ENCODE measurements at places on chromosomes 1 and 21.

DNA sequence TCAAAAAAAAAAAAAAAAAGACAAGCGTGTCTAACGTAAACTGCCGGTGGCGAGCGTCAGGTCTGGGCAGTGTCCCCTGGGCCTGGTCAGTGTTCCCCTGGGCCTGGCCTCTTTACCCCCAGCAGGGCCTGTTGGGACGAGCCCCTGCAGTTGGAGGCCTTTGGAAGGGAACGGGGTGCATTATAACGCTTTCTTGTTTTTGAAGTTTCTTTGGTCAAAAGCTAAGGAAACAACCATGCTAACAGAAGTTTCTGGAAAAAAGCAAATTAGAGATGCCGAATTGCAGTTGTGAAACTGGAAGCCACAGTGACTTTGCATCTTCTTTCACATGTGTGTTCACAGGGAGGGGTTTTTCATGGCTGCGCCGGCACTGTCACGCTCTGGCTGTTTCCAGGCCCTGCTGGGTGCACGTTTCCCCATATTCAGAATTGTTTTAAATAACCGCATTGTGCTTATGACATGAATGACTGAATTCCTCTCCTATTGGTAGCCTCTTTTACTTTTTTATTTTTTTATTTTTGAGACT is 16.0 kb downstream of the RRP1 start:
- DNase-seq = no peak

GRCh38 chr1:168608796-168609715 is 32.7 kb downstream of the XCL1 start:
- DNase-seq = no peak

GRCh38 chr1:243217349-243217748 is 37.7 kb downstream of the CEP170 start:
- DNase-seq = no peak

DNA sequence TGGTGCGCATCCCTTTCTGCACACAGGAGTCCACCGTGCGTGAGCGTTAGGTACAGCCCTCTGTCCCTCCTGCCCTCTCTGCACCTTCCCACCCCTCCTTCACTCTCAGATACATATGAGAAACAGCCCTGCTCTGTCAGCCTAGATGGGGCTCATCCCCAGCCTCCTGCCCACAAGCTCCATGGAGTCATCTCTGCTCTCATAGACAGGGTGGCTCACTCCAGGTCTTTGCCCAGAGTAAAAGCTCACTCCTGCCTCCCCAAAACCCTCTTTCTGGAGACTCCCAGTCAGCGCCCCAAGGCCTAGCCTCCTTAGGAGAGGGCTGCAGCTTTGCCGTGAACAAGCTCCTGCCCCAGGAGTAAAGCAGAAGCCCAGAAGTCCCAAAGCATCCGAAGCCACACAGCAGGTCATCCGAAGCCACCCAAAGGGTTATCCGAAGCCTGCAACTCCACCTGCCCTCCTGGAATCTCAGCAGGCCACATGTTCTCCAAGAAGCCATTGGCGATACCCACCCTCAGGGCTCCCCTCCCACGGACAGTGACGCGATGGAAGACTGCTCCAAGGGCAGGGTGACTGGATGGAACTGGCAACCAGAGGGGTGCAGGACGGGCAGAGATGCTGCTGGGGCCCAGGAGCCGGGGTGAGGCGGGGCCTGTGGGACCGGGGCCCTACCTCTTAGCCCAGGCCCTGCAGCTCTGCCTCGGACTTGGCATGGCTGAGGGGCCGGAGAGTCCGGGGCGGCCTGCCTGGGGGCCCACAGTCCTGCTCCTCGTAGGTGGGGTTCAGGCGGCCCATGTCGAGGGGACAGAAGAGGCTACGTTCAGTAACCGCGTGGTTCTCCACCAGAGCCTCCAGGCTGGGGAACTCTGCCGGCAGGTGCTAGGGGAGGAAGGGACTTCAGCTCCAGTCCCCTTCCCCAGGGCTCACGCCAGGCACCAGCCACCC is 3.6 kb upstream of the KIF17 start:
- peak; percentile 70 for DNase-seq

GRCh38 chr1:201542309-201543035 is 3.5 kb downstream of the NAV1 start:
- DNase-seq = no peak

- no peak for DNase-seq
Observed at GRCh38 chr1:76715474-76715873, 151.8 kb upstream of the ST6GALNAC5 start.

DNA sequence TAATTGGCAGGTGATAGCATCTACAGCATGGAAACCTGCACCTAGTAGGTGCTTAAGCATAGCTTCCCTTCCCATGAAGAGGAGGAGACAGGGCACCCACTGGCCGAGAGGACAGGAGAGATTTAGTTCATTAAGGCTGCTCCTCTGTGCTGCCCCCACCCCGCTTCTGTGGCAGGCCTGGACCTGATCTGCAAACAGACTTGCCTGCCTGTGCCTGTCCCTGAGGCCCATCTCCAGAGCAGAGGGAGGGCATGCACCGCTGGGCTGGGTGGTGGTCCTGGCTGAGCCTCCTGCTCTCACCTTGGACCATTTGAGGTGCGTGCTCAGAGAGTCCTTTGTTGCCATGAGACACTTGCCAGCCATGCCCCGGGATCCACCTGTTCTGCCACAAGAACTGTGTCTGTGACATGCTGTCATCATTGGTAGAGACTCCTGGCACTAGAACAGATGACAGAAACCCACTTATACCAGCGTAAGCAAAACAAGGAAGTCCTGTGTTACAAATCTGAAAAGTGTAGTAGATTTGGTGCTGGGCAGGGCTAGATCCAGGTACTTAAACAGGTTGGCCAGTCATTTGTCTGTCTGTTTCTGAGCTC is 55.6 kb downstream of the PTPRF start:
- no peak for DNase-seq

- DNase-seq = no peak
Observed at GRCh38 chr21:15051644-15052458, 12.9 kb downstream of the NRIP1 start.

GRCh38 chr21:17732306-17732705 is 86.8 kb downstream of the C21orf91 start:
- DNase-seq = no peak

DNA sequence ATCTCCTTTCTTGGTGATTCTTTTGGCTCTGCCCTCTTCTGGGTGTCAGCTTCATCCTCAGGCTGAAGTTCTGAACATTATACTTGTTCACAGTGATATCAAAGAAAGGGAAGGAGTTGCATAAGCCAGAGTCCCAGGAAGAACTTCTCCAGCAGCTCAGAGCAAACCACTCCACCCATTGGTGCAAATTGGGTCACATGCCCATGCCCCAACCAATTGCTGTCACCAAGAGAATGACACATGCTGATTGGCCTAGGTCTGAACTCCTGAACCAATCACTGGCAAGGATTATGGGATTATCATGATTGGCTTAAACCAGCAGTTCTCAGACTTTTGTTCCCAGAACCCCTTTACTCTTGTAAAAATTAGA is 256.5 kb upstream of the TMEM51 start:
- DNase-seq = no peak

GRCh38 chr1:153342178-153342577 is 6.5 kb downstream of the PGLYRP4 start:
- DNase-seq = no peak

DNA sequence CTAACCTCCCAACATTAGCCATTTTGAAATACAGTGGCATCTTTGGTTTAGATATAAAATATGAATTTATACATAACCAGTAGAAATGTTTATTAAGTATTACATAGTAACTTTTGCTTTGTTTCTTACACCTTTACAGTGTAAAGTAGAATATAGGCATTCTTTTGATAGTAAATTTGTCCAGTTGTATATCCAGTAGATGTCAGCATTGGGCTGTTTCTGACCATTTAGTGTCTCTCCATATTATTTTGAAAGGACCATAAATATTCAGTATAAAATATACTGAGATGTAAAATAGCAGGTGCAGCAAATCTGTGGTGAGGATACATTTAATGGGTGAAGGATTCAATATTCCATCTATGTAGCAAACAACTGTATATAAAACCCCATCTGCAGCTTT is 115.8 kb upstream of the ZRANB2 start:
- no peak for DNase-seq
